ENCODE measurements at places on chromosomes 6 and 20.

DNA sequence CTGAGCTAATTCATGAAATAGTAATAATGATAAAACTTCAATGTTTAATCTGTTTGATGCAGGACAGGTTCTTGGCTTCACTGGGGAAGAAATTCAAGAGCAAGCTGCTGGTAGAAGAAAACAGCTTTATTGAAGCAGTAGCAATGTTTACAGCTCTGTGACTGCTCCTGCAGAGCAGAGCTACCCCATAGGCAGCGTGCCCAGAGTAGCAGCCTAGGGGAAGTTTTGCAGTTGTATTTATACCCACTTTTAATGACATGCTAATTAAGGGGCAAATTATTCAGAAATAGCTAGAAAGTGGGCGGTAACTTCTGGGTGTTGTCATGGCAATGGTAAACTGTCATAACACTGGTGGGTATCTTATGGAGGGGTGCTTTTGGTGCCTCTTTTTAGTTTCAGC is 518.0 kb downstream of the RFPL4B start:
- no peak for DNase-seq

DNA sequence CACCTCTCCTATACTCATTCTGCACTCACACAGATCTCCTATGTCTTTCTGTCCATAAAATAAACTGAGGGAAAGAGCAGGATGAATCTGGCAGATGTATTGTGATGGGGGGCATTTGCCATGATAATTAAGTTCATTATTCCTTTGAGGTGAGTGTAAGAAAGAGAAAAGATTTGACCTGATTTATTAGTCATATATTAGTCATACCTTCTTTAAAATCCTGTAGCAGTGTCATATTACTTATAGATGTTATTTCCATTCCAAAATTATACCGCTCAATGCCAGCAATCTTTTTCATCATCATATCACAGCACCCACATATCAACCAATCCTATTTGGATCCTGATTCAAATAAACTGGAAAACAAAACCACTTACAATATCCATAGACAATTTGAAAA is 733.3 kb upstream of the SLC35B3 start:
- DNase-seq = no peak

- no peak for DNase-seq
These were observed 15.7 kb downstream of the RTN4IP1 start for GRCh38 chr6:106613590-106613989.

GRCh38 chr20:41005361-41005729 is 23.3 kb upstream of the TOP1 start:
- no peak for DNase-seq

DNA sequence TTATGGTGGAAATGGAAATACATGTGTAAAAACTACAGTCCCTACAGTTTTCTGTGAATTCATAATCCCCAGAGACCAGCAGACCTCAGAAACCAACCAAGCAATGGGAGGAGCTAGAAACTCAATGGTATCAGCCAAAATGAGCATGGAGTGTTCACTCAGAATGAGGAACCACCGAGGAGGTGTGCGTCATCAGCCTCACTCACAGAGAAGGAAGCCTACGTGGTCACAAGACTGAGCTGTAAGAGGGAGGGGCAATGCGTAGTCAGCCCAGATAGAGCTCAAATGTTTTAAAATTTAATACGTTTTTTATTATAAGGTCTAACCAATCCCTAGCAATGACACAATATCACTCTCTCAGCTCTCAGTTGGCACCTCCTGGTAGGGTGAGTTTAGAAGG is 17.4 kb downstream of the MYLK4 start:
- DNase-seq = no peak

GRCh38 chr6:33481192-33481591 is 26.8 kb downstream of the ZBTB9 start:
- DNase-seq = no peak

- no peak for DNase-seq
These were observed 67.9 kb downstream of the TRMT11 start for GRCh38 chr6:126054258-126054702.

- no peak for DNase-seq
These were observed 8.5 kb downstream of the MRPS18A start for GRCh38 chr6:43679057-43679456.

- no peak for DNase-seq
These were observed 291.1 kb downstream of the ADGRG6 start for GRCh38 chr6:142592876-142593275.

DNA sequence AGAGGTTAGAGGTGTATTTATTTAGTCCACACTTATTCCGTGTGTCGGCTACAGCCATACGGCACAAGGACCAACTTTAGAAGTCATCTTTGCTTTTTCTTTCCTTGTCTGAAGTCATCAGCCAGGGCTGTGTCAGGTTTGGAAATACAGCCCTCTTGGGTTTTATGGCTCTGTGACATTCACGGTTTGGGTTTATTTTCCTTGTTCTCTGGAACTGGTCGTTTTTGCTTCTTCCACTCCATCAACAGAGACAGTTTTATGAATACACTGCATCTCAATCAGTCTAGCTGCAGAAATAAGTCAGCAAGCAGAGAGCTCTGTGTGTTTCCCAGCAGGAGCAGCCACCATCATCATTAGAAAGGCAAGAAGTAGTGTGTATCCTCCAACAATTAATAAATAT is 132.5 kb downstream of the TBC1D7 start:
- no peak for DNase-seq

DNA sequence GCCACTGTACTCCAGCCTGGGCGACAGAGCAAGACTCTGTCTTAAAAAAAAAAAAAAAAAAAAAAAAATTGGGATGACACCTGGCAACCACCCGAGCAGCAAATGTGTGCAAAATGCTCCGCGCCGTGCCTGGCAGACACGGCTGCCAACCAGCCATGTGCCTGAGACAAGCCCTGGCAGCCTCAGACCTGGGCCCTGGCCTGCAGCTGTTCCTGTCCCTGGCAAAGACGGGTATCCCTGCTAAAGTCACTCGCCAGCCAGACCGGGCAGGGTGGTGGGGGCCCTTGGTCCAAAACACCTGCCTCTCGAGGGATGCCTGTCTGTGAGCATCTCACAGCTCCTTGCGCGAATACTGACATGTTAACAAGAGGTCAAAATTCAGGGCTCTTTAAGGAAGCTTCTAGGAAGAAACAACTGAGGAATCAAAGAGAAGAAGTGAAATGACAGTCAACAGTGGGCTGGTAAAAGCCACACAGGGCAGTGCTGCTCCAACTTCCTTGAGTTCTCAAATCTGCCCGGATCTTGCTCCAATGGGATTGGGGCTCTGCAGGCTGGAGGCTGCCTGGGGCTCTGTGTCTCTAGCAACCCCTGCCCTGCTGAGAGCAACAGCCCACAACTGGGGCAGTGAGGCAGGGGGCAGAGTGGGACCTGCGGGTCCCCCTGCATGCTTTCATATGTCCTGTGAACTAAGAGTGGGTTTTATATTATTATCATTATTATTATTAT is 53.4 kb downstream of the SYTL3 start:
- DNase-seq = no peak

DNA sequence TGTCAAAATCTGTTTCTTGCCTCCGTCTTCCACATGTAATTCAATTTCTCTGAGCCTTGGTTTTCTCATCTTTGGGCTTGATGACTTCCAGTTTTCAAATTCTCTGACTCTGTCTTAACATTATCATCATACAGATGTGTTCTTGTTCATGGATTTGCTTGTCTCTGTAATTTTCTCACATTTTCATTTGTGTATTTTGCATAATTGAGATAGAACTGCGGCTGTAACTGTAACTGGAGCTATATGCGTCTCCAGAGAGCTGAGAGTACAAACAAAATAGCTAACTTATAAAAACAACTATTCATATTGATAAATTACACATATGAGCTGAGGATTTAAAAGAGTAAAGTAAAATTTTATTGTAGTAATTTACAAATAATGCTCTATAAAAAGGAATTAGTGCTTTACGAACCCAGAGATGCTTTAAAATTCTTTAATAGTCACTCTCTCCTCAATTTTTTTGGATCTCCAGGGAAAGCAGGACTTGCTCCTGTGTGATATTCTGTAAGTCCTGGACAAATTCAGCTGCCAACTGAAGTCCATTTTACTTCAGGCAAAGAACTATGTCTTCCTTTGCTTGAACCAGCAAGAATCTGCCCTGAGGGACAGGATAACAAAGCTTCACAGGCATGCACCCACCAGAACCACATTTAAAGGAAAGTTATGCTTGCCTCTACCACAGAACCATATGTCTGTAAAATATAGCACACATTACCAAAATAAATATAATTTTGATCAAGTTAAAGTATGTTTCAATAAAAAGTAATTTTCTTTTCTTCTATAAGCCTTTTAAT is 288.3 kb downstream of the KHDC1L start:
- DNase-seq = no peak

DNA sequence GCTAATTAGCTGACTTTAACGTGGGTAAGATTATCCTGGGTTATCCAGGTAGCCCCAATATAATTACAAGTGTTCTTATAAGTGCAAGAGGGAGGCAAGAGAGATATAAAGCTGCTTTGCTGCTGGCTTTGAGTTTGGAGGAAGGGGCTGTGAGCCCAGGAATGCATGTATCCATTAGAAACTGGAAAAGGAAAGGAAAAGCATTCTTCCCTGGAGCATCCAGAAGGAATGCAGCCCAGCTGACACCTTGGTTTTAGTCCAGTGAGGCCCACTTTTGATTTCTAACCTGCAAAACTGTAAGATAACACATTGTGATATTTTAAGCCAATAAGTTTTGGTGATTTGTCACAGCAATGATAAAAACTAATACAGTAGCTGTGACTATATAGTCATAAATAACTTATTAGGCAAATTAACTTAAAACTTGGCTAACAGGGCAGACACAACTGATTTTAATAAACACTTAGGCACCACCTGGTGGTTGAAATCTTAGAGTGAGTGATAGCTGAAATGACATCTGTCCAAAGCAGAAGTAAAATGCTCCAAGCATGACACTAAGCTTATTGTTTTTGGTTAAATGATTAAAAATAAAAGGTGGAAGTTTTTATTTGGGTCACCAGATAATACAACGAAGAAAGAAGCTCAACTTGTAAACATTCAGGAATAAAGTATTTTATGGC is 35.6 kb downstream of the ADGRF4 start:
- DNase-seq = peak; percentile 28

- DNase-seq = no peak
These were observed 20.1 kb downstream of the HLA-DMB start for GRCh38 chr6:32920715-32921114.

DNA sequence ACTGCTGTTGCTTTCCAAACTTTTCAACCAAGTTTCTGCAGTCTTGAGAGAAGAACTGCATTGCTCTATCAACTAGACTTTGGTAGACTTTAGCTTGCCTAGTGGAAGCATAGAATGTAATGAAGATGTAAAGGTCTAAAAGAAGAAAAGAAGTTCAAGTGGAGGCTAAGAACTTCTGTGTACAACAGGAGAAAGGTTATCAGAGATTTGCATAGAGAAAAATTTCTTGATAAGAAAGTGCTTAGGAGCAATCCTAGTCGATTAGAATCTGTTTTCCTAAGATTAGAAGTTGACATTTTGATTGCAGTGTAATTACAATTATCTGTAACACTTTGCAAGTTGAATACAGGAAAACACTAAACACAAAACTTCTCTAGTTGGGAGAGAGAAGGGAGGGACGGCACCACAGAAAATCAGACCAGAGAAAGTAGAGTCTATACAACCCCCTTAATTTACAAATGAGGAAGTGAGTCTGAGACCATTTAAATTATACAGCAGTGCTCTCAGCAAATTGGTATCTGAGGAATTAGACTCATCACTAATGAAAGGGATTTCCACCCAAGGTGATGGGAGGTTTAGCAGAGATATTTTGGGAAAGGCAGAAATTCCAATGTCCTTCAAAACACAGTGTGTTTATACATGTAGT is 194.3 kb upstream of the MARCKS start:
- no peak for DNase-seq

DNA sequence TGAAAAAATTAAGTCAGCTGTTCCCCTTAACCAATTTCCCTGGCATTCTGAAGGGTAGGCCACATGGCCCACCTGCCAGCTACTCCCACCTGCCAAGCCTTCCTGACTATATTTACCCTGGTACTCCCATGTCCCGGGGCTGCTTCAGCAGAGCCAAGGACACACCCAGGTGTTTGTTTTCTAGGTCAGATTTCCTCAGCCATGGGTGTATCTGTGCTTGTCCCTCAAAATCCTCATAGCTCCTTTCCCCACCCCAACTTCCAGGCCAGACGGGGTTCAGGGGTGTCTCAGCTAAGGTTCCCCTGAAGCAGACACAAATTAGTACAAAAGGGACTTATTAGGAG is 139.4 kb upstream of the CDYL start:
- DNase-seq = no peak

DNA sequence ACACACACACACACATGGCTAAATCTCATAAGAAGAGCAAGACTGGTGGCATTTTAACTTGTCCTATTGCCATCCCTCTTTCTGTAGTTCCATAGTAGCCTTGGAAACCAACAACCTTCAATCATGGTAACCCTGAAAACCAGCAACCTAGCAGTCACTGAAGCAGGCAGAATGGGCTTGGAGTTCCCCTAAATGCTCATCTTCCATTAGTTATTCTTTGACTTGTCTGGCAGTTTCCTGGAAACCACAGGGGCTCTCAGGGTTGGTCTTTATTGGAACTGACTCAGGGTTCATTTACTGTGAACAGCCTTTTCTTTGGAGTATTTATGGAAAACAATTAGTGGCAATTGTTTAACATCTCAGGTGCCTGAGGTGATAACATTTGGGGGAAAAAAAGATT is 19.4 kb upstream of the BRPF3 start:
- DNase-seq = no peak

DNA sequence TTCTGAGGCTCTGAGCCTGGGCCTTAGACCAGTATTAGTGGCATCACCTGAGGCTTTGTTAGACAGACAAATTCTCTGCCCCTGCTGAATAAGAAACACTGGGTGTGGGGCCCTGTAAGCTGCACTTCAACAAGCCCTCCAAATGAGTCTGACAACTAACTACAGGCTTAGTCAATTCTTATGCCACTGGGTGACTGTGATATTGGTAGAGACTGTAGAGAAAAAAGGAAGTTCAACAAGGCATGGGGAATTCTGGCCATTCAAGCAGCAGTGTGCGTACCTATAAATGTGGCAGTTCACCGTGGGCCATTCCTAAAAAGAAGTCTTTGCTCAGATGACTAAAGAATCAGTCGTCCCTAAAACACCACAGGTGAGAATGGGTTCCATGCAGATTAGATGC is 82.7 kb downstream of the MDN1 start:
- DNase-seq = no peak

DNA sequence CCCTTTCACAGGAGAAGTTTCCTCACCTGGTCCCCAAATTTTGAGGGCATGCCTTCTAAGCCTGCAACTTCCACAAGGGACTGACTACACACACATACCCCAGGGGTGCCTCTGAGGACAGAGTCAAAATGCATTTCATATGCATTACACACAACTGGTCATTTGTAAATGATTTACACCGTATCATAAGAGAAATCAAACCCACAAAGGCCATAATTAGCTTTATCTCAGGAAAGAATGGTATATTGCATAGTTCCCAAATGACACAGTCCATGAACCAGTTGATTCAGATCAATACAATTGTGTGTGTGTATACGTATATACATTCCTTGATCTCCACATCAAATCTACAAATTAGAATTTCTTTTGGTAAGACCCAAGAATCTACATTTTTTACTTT is 203.3 kb upstream of the PRDM1 start:
- DNase-seq = no peak

- no peak for DNase-seq
These were observed 222.2 kb downstream of the BTBD9 start for GRCh38 chr6:38417521-38417920.
